Pancreas (tissue), 10 donors: ENCODE measurements at places on chromosomes 4 and X. TPM values are rescaled to one million over a fixed set of nuclear protein-coding genes. Genes with fewer than 3 reads are reported as not detected.

The PHOX2B gene
- not detected for total RNA-seq

The WDR17 gene
- total RNA-seq = 1.7 TPM

The FHIP1A gene
- total RNA-seq = 21.6 TPM

The DCAF8L2 gene
- total RNA-seq = not detected

The FSTL5 gene
- 0.14 TPM for total RNA-seq

DNA sequence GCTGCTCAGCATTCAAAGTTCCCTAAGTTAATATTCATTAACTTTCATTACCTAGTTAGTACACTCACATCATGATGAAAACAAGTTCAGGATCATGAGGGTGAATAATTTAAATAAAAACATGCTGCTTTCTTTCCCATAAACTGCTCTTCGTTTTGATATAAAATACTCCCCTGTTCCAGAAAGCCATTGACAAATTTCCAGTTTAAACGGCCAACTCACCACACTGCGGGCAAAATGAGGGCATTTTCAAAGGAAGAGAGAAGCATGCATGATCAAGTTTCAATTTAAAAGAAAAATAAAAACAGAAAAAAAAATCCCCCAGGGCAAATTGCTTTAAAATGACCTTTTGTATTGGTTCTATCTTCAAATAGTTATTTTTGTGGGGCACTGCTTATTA is 69.6 kb downstream of the EPHA5 start:
- no peaks in the 10 kb centered on the region for H3K36me3 ChIP-seq
- no peak overlapping the region for H3K4me3 ChIP-seq
- DNase-seq = no peak
- H3K4me1 ChIP-seq = no peaks in the 10 kb centered on the region
- H3K27me3 ChIP-seq = no peaks in the 10 kb centered on the region

DNA sequence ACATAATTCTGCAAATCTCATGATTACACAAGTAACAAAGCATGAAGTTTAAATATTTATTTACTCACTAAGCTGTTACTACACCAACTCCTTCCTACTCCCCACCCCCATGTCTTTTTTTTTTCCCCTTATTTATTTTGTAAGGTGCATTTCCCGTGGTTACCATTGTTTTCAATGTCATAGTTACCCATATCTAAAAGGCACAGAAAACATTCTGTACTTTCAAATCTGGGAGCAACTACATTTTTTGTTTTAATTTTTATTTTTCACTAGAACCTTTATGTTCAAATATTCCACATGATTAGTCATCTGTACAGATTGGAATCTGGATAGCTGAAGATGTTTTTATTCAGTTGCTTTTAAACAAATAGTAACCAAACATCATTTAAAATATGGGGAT is 62.8 kb downstream of the PPP3CA start:
- no peaks in the 10 kb centered on the region for H3K27me3 ChIP-seq
- H3K36me3 ChIP-seq = no peaks in the 10 kb centered on the region
- no peak overlapping the region for H3K27ac ChIP-seq
- no peak for DNase-seq
- H3K4me1 ChIP-seq = peaks cover 36% of the 10 kb centered on the region
- no peak overlapping the region for H3K4me3 ChIP-seq

DNA sequence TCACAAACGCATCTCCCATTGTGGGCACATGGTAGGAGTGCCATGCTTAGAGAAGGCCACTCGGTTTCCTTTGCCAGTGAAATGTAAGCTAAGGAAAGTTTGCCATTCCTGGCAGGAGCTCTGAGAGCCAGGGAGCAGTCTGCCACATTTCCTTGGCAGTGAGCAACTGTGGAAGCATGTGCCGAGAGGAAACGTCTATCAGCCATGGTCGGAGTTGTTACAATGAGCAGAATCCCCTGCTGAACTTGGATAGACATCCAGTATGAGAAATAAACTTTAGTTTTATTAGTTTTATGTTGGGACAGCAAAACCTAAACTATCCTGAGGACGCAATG is 51.1 kb downstream of the ENOPH1 start:
- no peak overlapping the region for H3K27ac ChIP-seq
- no peaks in the 10 kb centered on the region for H3K4me1 ChIP-seq
- no peak overlapping the region for H3K4me3 ChIP-seq
- DNase-seq = no peak
- no peaks in the 10 kb centered on the region for H3K27me3 ChIP-seq

- no peaks in the 10 kb centered on the region for H3K36me3 ChIP-seq
- no peak overlapping the region for H3K27ac ChIP-seq
- H3K4me3 ChIP-seq = no peak overlapping the region
- H3K27me3 ChIP-seq = no peaks in the 10 kb centered on the region
- DNase-seq = no peak
- no peaks in the 10 kb centered on the region for H3K4me1 ChIP-seq
Observed at GRCh38 chr4:61443813-61444510, 243.8 kb downstream of the ADGRL3 start.

GRCh38 chr4:131644619-131645018 is 1504.5 kb upstream of the PCDH10 start:
- H3K4me1 ChIP-seq = no peaks in the 10 kb centered on the region
- H3K36me3 ChIP-seq = no peaks in the 10 kb centered on the region
- H3K4me3 ChIP-seq = no peak overlapping the region
- DNase-seq = no peak

DNA sequence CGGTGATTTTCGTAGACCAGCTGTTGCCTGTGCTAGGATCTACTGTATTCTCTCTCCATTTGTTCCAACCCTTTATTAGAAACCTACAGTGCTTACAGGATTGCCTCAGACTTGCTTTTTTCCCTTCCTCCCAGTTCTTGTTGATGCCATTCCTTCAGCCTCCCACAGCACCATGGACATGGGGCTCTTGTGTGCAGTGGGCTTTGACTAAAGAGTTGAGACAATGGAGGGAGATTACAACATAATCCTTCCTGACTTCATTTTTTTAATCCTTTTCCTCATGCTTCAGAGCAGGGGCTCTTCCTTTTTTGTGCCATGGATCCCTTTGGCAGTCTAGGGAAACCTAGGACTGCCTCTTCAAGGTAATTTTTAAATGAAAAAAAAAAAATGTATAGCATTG is 92.1 kb downstream of the BMPR1B start:
- no peak for DNase-seq
- no peaks in the 10 kb centered on the region for H3K4me1 ChIP-seq
- no peak overlapping the region for H3K27ac ChIP-seq
- H3K27me3 ChIP-seq = no peaks in the 10 kb centered on the region
- H3K36me3 ChIP-seq = no peaks in the 10 kb centered on the region
- H3K4me3 ChIP-seq = no peak overlapping the region
